ENCODE measurements at places on chromosomes 11 and 22. TPM values are rescaled to one million over a fixed set of nuclear protein-coding genes. Genes with fewer than 3 reads are reported as not detected.

Gene PANX3
- total RNA-seq, result not detected

Gene DDI1
- not detected for total RNA-seq

Gene DEFB131B
- not detected for total RNA-seq

Gene THY1
- total RNA-seq, result 104 TPM

Gene SLC22A6
- total RNA-seq, result not detected

Gene OR5A1
- not detected for total RNA-seq

Gene TSSK2
- not detected for total RNA-seq

Gene ARHGAP42
- 17.3 TPM for total RNA-seq

Gene MS4A4A
- not detected for total RNA-seq

Gene P2RY2
- 0.57 TPM for total RNA-seq

Gene OR4C16
- not detected for total RNA-seq

Gene NXPE4
- not detected for total RNA-seq

Gene ISX
- not detected for total RNA-seq

Gene ARFGAP3
- 97.8 TPM for total RNA-seq

Gene OLFML1
- 0.72 TPM for total RNA-seq

Gene OR4D5
- total RNA-seq, result not detected

Gene MB
- not detected for total RNA-seq

Gene TSPAN32
- not detected for total RNA-seq

Gene PTDSS2
- total RNA-seq, result 80.3 TPM

Gene CYP2D6
- 0.14 TPM for total RNA-seq

Gene ABCG4
- total RNA-seq, result 0.66 TPM

Gene TTC28
- 29.3 TPM for total RNA-seq

Gene FOLH1
- 0.29 TPM for total RNA-seq

Gene MMP3
- total RNA-seq, result 56.5 TPM
